Stimulated activated CD8-positive, alpha-beta memory T cell treated with anti-CD3 and anti-CD28 coated beads, Interleukin-7, amount 100 ng/mL, for 1 hour (primary cell): ENCODE measurements at places on chromosomes 11 and 22.
A peak's percentile ranks its signal among the peaks of the same experiment; 100 is the strongest.

DNA sequence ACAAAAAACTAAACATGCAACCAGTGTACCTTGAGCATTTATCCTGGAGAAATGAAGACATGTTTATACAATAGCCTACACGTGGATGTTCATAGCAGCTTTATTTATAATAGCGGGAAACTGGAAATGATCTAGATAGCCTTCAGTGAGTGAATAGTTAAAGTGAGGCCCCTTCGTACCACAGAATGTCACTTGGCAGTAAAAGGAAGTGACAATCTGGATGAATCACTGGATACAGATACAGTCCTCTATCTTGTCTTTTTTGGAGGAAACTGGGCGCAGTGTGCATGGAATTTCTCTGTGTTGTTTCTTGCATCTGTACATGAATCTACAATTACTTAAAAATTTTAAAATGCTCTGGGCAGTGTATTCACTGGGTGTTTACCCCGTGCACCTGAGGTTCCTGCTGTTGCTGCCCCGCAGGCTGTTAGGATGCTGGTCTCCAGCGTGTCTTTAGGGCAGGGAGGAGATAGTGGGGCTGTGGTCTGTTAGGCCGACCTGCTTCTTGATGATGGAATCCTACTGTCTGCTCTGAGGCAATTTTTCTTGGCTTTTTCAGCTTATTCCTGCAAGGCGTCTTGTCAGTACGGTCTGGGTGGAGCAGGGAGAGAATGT lies 23.2 kb downstream of the DERL3 start:
- no peak for DNase-seq

DNA sequence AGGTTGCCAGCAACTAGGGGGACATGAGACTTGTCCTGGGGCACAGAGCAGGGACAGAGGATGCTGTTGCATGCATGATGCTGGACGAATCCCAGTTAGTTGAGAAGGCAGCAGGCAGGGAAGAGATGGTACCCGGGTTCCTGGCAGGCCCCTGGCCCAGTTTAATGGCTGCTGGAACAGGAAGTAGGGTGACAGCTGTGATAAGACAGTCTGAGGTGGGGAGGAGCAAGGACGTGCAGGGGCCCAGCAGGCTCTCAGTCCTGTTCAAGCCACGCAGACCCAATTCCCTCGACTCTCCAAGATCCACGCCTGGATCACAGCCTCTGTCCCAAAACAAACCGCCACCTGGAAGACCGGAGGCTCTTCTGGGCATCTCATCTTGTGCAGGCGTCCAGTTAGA lies 32.0 kb downstream of the LRRC10B start:
- no peak for DNase-seq

- no peak for DNase-seq
Measured at GRCh38 chr11:129434641-129435498, 59.2 kb downstream of the BARX2 start.

DNA sequence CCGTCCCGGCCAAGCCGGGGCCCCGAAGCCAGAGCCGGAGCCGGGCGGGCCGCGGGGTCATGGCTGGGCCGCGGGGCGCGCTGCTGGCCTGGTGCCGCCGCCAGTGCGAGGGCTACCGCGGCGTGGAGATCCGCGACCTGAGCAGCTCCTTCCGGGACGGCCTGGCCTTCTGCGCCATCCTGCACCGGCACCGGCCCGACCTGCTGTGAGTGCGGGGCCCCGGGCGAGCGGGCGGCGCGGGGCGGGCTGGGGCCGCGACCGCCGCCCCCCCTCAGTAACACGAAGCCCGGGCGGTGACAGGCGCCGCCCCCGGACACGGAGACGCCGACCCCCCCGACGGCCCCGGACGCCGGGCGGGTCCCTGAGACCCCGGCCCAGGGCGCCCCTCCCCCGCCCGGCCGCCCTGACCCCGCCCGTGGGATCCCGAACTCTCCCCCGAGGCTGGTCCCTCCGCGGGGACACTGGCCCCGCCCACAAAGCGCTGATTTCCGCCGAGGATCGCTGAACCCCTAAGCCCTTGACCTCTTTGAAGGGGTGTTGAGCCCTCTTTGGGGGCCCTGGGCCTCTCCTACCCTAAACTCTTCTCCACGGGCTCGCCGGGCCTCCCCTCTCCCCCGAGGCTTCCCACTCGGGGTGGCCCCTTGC lies 389 bp downstream of the MICALL1 start:
- no peak for DNase-seq

DNA sequence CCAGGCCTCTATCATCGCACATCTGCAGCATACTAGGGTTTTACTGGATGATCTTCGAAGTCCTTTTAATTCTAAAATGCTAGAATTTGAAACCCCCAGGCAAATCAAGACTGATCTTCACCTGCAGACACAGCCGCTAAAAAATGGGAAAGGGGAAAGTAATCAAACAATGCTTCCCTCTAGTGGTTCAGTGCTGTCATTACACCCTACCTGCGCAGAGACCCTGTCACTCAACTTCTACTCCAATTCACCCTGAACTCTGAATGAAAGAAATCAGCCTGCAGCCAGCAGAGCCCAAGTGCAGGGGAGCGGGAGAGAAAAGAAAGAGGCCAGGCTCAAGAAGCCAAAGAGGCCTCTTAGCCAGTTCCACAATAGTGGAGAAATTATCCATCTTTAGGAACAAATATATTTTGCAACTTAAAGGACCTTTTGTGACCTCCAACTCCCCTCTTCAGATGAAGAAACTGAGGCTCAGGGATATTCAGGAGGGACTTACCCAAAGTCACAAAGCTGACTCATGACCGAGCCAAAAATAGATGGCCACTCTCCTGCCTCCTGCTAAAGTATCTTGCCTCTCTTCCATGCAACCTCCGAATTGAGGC lies 33.0 kb downstream of the SERGEF start:
- no peak for DNase-seq

DNA sequence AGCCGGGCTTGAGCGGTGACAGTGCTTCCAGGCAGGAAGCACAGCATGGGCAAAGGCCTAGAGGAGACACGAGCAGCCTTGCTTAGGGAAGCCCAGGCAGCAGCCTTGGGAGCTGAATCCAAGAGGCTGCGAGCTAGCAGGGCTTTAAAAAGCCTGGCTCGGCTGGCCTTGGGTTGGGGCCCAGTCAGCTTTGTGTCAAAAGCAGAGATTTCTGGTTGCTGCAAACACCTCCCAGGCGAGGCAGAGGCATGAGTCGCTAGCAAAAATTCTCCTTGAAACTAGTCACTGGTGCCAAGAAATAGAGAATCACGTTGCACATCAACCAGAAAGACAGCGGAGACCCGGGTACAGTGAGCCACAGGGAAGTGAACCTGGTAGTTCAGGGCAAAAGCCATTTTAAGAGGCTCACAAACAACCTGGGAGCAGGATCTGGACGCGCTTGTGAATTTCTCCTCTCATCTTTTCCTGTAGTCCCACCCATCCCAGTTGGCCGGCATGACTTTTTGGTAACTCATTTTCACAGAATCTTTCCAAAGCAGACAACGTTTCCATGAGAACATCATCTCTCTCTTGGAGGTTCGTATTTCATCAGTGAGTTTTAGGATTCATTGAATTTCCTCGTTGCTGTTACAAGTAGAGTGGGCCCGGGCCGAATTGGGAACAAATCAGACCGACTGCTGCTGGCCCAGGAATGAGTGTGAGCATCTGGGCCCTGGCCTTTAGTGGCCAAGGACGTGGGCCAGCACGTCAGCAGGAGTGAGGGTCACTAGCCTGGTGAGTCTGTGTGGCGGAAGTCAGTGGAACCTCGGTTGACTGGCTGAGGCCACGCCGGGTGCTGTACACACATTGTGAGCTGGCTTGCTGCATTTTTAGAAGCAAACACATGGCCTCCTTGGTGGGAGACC lies 16.4 kb upstream of the FGF4 start:
- DNase-seq, result no peak

- no peak for DNase-seq
Measured at GRCh38 chr22:47623066-47623762, 860.8 kb downstream of the TBC1D22A start.

DNA sequence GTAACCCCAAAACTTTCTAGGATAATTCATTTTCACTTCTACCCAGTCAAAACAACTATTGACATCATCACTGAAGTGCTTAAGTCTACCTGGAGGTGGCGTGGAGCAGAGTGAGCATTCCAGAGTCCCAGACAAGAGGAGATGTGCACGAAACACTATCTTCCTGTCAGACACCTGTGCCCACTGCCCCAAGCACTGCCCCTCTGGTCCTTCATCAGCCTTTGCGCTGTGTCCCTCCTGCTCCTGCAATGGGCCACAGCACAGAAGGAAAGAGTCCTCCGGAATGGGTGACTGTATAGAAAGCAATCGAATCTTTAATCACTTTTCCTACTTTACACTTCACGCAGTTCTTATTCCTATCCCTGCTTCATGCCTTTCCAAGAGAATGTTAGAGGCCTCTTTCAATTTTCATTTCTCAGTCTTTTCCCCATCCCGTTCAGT lies 512 bp upstream of the GRIA4 start:
- no peak for DNase-seq

GRCh38 chr11:72441752-72442207 lies 7.4 kb upstream of the CLPB start:
- no peak for DNase-seq

- no peak for DNase-seq
Measured at GRCh38 chr11:35377262-35377661, 42.1 kb downstream of the SLC1A2 start.

DNA sequence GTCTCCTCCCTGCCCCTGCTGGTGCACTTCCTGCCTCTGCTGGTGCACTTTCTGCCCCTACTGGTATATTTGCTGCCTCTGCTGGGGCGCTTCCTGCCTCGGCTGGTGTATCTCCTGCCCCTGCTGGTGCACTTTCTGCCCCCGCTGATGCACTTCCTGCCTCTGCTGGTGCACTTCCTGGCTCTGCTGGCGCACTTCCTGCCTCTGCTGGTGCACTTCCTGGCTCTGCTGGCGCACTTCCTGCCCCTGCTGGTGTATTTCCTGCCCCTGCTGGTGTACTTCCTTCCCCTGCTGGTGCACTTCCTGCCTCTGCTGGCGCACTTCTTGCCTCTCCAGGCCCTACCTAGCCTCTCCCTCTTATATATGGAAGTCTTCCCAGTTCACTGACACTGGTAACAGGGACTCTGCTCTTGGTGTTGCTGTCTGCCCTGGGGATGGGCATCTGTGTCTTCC lies 10.1 kb downstream of the MTFP1 start:
- peak; percentile 57 for DNase-seq

DNA sequence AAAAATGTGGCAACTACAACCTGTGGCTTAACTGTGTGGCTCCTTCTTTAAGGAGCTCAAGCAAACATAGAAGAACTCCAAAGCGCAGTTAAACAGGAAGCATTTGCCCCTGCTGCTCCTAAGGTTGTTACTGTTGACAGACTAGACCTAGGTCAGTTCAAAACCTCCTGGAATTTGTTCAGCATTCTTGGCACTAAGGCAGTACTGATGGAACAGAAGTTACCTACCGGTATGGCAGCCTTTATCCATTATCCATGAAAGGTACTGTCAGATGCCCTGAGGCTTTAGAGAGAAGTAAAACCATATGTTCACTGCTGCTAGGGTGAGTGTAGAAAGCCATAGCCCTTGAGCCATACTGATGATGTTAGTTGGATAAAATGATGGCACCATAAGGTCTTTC lies 916.5 kb upstream of the FAT3 start:
- DNase-seq, result no peak

GRCh38 chr11:88813233-88813915 lies 252.4 kb downstream of the GRM5 start:
- no peak for DNase-seq

DNA sequence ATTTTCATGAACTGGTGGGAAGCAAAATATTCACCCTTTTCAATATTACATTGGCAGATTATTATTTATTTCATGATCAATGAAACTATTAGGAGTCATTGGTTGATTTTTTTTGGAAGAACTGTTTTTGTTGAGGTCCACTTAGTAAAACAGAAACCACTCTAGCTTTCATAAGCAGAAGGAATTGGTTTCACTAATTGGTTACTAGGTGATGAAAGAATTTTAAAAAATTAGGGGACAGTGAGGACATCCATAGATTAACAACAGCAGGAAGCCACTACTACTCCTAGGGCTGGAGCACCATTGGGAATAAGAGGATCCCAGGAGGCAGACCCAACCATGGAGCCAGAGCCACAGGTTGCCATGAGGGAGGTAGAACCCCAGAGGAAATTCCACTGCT lies 74.4 kb upstream of the KCNA4 start:
- DNase-seq, result no peak

- no peak for DNase-seq
Measured at GRCh38 chr22:33908171-33909074, 11.9 kb downstream of the LARGE1 start.

DNA sequence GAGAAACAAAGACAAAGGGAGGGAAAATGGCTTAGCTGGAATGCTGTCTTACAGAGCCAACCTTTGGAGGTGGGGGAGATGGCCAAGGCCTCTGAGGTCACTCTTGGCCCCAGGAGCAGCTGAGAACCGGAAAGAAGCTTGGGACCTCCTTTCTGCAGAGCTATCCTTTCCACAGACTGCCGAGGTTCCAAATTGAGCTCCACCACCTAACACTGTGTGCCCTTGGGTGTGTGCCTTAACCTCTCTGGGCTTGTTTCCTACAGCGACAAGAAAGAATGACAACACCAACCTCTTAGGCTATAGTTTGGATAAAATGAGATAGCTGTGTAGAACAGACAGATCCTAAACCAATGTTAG lies 23.2 kb downstream of the RTN4RL2 start:
- DNase-seq, result no peak

DNA sequence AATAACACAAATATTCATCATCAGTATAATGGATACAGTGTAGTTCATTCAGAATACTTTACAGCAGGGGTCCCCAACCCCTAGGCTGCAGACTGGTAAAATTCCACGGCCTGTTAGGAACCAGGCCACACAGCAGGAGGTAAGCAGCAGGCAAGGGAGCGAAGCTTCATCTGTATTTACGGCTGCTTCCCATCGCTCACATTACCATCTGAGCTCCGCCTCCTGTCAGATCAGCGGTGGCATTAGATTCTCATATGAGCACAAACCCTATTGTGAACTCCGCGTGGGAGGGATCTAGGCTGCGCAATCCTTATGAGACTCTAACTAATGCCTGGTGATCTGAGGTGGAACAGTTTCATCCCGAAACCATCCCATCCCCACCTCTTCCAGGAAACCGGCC lies 125.1 kb downstream of the SERGEF start:
- DNase-seq, result no peak

DNA sequence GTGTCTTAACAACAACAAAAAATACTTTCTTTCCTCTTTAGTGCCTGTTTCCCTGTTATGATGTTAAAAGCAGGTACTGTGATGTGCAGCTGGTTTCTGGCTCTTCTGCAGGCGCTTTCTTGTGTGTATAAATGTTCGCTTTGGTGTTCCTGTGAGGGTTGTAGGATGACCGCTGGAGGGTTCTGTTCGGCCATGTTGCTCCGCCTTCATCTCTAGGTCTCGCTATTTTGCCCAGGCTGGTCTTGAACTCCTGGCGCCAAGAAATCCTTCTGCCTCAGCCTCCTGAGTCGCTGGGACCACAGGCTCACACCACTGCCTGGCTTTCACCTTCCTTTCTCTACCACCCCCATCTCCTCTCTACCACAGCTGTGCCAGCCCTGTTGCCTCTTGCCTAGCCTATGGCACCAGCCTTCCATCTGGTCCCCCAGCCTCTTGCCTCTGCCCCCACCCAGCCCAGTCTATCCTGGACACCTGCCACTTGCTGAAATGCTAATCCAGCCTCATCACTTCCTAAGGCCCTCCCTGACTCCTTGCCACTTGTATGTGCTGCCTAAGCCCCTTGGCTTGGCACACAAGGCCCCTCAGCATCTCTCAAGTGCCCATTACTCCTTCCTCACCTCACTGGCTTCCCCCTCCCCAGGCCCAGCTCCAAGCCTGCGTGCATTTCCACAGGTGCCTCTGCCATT lies 5.5 kb downstream of the LRRC74B start:
- DNase-seq, result no peak
